ENCODE measurements at places on chromosomes 13 and 19. TPM values are rescaled to one million over a fixed set of nuclear protein-coding genes. Genes with fewer than 3 reads are reported as not detected.
A peak's percentile ranks its signal among the peaks of the same experiment; 100 is the strongest.

PLK5 gene
- 0.50 TPM for total RNA-seq

DNA sequence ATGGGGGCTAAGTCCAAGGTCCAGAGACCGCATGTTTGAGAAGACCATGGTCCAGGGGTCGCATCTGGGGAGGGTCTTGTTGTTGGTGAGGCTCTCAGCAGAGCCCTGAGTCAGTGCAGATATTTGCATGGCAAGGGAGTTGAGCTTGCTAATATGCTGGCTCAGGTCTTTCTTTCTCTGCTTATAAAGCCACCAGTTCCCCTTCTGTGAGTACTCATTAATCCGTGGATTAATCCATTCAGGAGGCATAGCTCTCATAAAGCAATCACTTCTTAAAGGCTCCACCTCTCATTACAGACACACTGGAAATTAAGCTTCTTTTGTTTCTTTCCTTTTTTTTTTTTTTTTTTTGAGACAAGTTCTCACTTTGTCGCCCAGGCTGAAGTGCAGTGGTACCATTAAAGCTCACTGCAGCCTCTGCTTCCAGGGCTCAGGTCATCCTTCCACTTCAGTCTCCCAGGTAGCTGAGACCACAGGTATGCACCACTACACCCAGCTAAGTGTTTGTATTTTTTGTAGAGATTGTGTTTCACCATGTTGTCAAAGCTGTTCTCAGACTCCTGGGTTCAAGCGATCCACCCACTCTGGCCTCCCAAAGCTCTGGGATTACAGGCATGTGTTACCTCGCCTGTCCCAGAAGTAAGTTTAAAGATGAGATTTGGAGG lies 216.4 kb downstream of the SLITRK5 start:
- DNase-seq = no peak
- no peak overlapping the region for H3K27ac ChIP-seq
- no peaks in the 10 kb centered on the region for H3K27me3 ChIP-seq
- H3K4me3 ChIP-seq = no peak overlapping the region
- no peaks in the 10 kb centered on the region for H3K4me1 ChIP-seq

CGB8 gene
- total RNA-seq = not detected

PLA2G4C gene
- total RNA-seq = 6.5 TPM

CGB2 gene
- total RNA-seq = 0.77 TPM

CBARP gene
- 25.6 TPM for total RNA-seq

ZNF426 gene
- 27.2 TPM for total RNA-seq

PCID2 gene
- 62.3 TPM for total RNA-seq

- no peak overlapping the region for H3K4me3 ChIP-seq
- peaks cover 34% of the 10 kb centered on the region for H3K36me3 ChIP-seq
- no peak for DNase-seq
- H3K27ac ChIP-seq = no peak overlapping the region
Measured at GRCh38 chr13:78618411-78618810, 15.1 kb upstream of the POU4F1 start.

DNA sequence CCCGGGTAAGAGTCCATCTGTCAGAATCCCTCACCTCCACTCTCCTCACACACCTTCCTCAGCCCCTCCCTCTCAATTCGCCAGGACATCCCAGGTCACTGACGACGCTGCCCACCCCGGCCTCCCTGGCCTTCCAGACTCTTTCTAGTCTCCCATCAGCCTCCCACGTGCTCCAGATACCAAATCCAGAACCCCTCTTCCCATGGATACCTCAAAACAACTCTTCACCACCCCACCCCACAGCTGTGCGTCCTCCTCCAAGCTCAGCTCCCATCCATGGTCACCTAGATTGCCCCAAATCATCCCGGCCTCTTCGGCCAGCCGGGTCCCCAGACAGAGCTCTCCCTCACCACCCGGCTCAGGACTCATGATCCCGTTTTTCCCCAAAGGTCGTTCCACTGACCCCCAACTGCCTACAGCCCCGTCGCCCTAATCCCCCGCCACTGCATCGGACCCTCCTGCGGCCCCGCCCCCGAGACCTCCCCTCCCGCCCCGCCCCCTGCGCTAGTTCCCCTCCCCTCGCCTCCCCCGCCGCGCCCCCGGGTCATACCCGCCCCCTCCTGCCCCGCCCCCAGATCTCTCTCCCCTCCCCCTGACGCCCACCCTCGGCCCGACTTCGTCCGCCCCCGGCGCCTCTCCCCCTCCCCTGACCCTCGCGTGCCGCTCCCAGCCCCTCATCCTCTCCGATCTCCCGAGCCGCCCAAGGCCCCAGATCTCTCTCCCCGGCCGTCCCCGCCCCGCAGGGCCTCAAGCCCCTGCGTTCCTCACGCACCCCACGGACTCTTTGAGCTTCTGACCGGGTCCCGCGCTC lies 546 bp downstream of the UBXN6 start:
- peak overlapping the region; percentile 85 for H3K4me3 ChIP-seq
- H3K27ac ChIP-seq = no peak overlapping the region
- H3K27me3 ChIP-seq = no peaks in the 10 kb centered on the region
- no peaks in the 10 kb centered on the region for H3K36me3 ChIP-seq

- H3K27ac ChIP-seq = no peak overlapping the region
- no peak for DNase-seq
- H3K4me3 ChIP-seq = no peak overlapping the region
- no peaks in the 10 kb centered on the region for H3K36me3 ChIP-seq
Measured at GRCh38 chr13:97933776-97934175, 19.7 kb upstream of the IPO5 start.

SH2D3A gene
- total RNA-seq = 17.9 TPM

GRCh38 chr13:30480292-30480950 lies 14.7 kb upstream of the HMGB1 start:
- H3K27ac ChIP-seq = no peak overlapping the region
- no peaks in the 10 kb centered on the region for H3K27me3 ChIP-seq
- H3K36me3 ChIP-seq = no peaks in the 10 kb centered on the region
- H3K4me1 ChIP-seq = no peaks in the 10 kb centered on the region
- no peak for DNase-seq
- no peak overlapping the region for H3K4me3 ChIP-seq

OR7C1 gene
- not detected for total RNA-seq

DNA sequence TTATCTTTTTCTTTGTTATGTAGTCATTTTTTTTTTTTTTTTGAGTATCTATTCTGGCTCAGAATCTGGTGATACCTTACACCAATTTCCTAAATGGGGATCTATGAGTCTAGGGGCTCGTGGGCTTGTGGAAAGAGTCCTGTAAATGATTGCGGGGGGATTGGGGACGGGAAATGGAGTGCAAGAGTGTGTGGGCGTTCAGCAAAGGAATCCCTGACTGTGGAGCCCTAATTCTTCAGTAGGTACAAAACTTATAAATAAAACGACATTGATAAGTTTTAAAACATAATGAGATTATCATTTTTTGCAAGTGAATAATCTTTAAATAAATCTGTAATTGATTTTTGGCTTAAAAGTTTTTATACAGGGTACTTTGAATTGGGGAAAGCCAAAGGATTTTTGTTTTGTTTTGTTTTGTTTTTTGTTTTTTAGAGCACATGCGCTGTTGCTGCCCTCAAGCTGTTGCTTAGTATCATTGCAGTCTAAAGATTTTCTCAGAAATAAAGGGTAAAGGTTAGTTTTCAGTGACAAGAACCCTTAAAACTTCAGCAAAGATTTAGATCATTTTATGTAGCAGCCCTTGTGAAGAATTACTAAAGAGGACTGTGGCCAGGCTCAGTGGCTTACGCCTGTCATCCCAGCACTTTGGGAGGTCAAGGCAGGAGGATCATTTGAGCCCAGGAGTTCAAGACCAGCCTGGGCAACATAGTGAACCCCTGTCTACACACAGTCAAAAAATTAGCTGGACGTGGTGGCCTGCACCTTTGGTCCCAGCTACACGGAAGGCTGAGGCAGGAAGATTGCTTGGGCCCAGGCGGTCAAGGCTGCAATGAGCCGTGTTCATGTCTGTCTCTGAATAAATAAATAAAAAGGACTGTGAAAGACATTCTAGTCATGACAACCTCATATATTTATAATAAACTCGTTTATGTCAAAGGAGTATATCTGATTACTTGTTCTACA lies 1.7 kb downstream of the ERCC5 start:
- H3K27ac ChIP-seq = no peak overlapping the region
- peak overlapping the region; percentile 96 for H3K4me3 ChIP-seq
- H3K27me3 ChIP-seq = no peaks in the 10 kb centered on the region
- H3K36me3 ChIP-seq = no peaks in the 10 kb centered on the region
- DNase-seq = no peak

GRCh38 chr19:12244370-12244769 lies 50.3 kb downstream of the ZNF44 start:
- peaks cover 25% of the 10 kb centered on the region for H3K36me3 ChIP-seq
- no peak for DNase-seq
- H3K4me1 ChIP-seq = no peaks in the 10 kb centered on the region
- no peaks in the 10 kb centered on the region for H3K27me3 ChIP-seq
- no peak overlapping the region for H3K4me3 ChIP-seq
- no peak overlapping the region for H3K27ac ChIP-seq
